ENCODE measurements at places on chromosomes 12 and 14.

DNA sequence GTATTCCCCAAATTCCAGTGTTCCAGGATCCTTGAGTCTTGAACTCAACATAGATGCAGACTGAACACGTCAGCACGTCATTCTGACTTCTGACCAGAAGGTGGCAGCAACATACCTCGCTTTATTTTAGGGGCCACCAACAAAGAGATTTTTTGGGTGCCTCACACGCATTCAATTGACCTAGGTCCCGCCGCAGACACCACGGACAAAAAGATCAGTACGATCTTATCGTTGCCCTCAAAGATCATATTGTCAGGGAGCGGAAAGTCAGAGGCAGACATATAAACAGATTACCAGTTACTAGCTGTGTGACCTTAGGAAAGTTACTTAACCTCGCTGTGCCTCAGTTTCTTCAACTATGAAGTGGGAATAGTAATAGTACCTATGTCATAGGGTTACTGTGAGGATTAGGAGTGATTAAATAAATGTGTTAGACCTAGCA lies 6.5 kb upstream of the PRPH start:
- DNase-seq, result peak; percentile 40
- no peak overlapping the region for H3K4me3 ChIP-seq
- H3K36me3 ChIP-seq, result no peaks in the 10 kb centered on the region
- no peak overlapping the region for H3K27ac ChIP-seq

DNA sequence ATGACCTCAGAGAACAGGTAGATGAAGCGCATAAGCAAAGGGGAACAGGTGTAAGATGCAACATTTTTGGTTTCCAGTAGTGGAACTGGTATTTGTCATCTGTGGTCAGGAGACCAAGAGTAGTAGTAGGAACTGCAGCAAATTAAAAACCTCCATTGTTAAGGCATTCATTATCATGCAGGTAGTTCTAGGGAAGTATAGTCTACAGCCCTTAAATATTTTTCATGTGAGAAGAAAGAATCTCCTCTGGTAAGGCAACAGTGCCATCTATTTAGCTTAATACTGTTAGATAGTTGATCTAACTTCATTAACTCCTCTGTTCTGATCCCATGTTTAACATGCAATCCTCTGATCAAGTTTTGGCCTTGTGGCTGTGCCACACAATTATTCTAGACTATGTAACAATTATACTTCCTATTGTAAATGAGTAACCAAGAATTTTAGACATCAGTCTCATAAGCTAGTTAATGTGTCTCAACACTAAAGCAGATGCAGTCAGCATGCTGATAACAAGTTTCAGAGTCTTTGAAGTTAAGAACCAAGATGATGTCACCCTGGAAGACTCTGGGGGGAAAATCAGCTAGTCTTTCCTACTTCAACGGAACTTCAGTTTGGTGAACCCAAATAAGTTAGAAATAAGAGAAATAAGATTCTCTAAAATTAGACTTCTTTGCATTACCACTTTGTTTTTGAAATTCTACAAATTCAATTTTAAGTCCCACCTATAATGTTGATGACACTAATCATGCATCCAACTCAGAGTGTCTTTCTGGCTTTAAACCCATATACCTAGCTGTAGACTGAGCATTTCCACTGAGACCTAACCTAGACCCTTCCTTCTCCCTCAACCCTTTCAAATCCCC lies 70.9 kb downstream of the STXBP6 start:
- H3K4me1 ChIP-seq, result peaks cover 19% of the 10 kb centered on the region
- no peak for DNase-seq
- H3K4me3 ChIP-seq, result no peak overlapping the region
- H3K36me3 ChIP-seq, result peaks cover 1% of the 10 kb centered on the region
- H3K27me3 ChIP-seq, result no peaks in the 10 kb centered on the region
- no peak overlapping the region for H3K27ac ChIP-seq

DNA sequence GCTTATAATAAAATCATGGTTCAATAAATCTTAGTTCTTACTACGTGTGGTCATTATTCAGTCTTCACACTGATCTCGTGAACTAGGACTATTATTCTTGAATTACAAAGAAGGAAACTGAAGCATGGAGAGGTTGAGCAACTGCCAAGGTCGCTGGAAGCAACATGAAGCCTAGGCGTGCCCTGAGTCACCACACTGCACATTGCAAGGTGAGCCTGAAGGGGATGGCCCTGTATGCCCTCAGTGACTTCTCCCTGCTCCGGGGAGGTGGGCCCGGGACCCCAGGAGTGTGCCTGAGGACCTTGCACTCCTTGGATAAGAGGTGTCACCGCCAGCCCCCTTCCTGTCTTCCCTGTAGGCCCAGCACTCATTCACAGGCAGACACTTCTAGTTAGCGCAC lies 161.6 kb downstream of the CACNA1C start:
- peaks cover 24% of the 10 kb centered on the region for H3K4me1 ChIP-seq
- no peaks in the 10 kb centered on the region for H3K36me3 ChIP-seq
- peaks cover 7% of the 10 kb centered on the region for H3K27me3 ChIP-seq
- no peak overlapping the region for H3K27ac ChIP-seq
- no peak for DNase-seq
- no peak overlapping the region for H3K4me3 ChIP-seq

GRCh38 chr12:5746917-5747316 lies 198.1 kb downstream of the ANO2 start:
- H3K4me3 ChIP-seq, result no peak overlapping the region
- peaks cover 10% of the 10 kb centered on the region for H3K27me3 ChIP-seq
- H3K27ac ChIP-seq, result no peak overlapping the region

DNA sequence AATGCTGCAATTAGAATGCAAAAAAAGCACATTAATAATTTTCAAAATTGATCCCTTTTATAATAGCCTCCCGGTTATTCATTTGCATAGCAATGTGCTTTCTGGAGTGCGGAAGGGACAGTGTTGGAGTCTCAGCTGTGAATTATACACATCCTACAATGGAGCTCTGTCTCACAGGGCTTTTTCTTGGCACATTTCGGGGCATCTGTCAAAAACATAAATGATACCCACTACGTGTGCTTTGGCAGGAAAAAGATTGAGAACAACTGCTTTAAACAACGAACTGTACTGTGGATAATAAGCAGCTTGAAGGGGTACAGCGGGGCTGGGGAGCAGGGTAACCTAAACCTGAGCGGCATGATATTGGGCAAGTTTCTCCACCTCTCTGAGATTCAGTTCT lies 123.1 kb downstream of the PAH start:
- no peak for DNase-seq
- H3K4me3 ChIP-seq, result no peak overlapping the region
- H3K4me1 ChIP-seq, result no peaks in the 10 kb centered on the region
- no peak overlapping the region for H3K27ac ChIP-seq

DNA sequence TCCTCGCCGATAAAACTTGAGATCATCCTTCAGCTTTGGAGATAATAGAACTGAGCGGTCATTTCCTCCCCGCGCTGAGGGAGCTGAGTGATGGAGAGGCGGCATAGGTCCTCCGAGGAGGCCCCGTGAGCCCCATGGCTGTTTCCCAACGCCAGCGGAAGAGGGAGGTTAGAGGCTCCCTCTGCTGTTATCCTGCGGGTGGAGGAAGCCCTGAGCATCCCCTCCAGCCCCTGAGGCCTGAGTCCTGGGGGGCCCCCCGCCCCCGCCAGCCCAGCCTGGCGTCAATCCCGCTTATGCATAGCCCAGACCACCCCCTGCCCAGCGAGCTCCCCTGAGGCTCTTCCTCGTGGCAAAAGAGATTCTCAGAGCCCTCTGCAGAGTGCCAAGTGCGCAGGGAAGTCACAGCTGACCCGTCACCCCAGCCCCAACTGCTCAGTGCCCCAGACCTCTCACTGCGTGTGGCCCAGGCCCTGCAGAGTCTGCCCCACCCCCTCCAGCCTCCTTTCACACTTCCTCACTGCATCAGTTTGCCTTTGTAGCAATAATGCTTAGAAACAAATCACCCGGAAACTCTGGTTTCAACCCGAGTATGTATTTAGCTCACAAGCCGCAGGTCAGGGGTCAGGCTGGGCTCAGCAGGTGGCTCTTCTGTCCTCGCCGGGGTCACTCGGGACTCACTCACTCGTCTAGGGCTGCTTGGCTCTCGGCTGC lies 44.7 kb upstream of the GALNT9 start:
- no peaks in the 10 kb centered on the region for H3K4me1 ChIP-seq
- H3K27ac ChIP-seq, result no peak overlapping the region

DNA sequence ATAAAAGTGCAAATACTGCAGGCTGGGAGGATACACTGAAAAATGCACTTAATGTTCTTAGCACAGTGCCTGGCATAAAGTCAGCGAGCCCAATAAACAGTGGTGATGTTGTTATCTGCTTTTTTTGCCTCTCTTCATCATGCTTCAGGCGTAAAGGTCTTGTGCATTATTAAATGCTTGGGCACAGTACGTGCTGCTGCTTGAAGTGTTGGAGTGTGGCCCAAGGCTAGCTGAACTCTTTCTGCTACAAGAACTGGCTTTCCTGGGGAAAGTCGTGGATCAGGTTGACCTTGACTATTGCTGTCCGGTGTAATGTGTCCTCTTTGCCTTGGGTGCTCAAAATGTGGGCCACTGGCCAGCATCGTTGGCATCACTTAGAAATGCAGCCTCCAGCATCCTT lies 43.0 kb downstream of the SMOC1 start:
- H3K27me3 ChIP-seq, result no peaks in the 10 kb centered on the region
- H3K36me3 ChIP-seq, result no peaks in the 10 kb centered on the region

DNA sequence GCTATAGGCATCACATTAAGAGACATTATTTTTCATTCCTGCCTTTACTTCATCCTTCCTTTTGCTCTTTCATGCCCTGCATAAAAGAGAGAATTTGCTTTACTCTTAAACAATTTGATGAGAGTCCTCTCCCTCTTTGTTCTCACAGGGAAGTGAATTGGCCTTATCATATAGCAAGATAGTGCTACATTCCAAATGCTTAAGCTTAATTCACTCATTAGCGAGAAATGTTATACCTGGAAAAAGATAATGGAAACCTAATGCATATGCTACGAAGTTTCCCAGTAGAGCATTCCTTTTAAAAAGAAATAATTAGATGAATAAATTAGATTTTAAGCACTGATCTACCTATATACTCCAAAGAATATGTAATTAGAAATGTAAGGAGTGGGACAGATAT lies 798.8 kb downstream of the C12orf50 start:
- H3K36me3 ChIP-seq, result no peaks in the 10 kb centered on the region
- H3K27me3 ChIP-seq, result no peaks in the 10 kb centered on the region
- H3K4me3 ChIP-seq, result no peak overlapping the region
- H3K27ac ChIP-seq, result no peak overlapping the region

DNA sequence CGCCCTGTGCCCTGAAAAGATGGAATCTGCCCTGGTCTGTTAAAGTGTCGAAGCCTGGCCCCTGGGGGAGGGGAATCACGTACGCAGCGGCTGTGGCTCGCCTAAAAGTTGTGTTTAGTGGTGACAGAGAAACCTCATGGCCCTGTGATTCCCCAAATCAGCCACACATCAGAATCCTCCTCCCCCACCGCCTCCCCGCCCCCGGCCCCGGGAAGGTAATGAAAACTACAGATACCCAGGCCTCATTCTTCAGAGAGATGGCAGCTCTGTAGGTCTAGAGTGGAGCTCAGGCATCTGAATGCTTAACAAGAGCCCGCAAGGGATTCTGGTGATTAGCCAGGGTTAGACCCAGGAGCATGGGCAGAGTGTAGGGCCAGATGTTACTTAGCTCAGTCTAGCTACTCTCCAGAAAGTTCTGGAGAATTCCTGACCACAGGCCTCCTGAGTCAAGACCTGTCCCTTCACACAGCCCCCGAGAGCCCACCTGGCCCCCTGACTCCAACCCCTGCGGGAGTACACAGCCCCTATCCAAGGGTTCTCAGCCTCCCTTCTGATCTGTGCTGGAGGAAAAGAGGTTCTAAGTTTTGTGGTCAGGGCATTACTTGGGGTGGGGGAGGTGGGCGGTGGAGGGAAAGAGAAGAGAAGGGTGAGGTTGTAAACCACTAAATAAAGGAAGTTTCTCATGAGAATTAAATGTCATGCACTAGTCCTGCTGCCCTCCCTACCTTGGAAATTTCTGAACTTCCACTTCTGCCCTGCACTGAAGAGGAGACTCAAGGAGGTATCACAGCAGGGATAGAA lies 114.8 kb downstream of the PLXNC1 start:
- no peak overlapping the region for H3K4me3 ChIP-seq
- peaks cover 16% of the 10 kb centered on the region for H3K36me3 ChIP-seq
- H3K27ac ChIP-seq, result peak overlapping the region; percentile 49
- H3K4me1 ChIP-seq, result peaks cover 3% of the 10 kb centered on the region
- H3K27me3 ChIP-seq, result no peaks in the 10 kb centered on the region

DNA sequence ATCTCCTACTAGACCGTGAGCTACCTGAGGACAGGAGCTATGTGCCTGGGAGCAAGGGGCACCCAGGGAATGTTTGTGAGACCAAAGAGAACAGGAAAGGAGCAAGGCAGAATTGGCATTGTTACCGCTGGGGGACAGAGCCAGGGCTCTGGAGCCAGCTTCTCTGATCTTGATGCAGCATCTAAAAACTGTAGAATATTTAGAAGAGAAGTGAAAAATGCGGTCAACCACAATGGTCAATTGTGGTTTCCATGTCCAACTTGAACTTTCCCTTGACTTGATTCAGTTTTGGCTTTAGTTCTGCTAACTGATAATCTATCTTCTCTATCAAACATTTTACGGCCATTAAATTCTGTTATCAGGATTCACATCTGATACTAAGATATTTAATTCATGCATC lies 201.2 kb downstream of the ANO4 start:
- DNase-seq, result no peak
- H3K36me3 ChIP-seq, result no peaks in the 10 kb centered on the region
- no peaks in the 10 kb centered on the region for H3K27me3 ChIP-seq
- no peak overlapping the region for H3K4me3 ChIP-seq

DNA sequence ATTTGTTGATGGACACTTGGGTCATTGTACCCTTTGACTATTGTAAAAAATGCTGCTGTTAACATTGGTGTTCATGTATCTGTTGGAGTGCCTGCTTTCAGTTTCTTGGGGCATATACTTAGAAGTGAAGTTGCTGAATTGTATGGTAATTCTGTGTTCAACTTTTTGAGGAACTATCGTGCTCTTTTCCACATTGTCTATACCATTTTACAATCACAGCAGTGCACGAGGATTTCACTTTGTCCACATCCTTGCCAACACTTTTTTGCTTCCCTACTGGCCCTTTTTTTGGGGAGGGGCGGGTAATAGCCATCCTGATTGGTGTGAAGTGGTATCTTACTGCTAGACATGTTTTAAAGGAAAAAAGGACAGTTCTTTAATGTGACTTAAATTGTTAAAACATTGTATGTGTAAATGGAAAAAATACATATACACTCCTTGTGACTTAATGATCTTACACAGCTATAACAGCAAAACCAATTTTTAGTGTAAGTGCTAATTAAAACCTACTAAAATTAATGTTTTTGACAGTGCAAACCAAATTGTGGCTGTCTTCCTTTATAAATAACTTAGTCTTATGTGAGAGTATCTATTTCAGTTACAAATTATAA lies 52.7 kb downstream of the WNK1 start:
- no peaks in the 10 kb centered on the region for H3K36me3 ChIP-seq
- no peak overlapping the region for H3K4me3 ChIP-seq
- H3K27ac ChIP-seq, result no peak overlapping the region
- no peak for DNase-seq
- H3K4me1 ChIP-seq, result peaks cover 7% of the 10 kb centered on the region
- H3K27me3 ChIP-seq, result no peaks in the 10 kb centered on the region

- H3K4me3 ChIP-seq, result no peak overlapping the region
- H3K4me1 ChIP-seq, result peaks cover 58% of the 10 kb centered on the region
- H3K36me3 ChIP-seq, result no peaks in the 10 kb centered on the region
- no peak for DNase-seq
Observed at GRCh38 chr14:76921088-76921399, 94.8 kb downstream of the LRRC74A start.

GRCh38 chr14:89411976-89412375 lies 5.1 kb downstream of the FOXN3 start:
- no peak overlapping the region for H3K27ac ChIP-seq
- H3K36me3 ChIP-seq, result peaks cover 20% of the 10 kb centered on the region
- DNase-seq, result no peak
- H3K4me1 ChIP-seq, result peaks cover 9% of the 10 kb centered on the region

Measured in progenitor cell of endocrine pancreas (in vitro differentiated cells).